ENCODE measurements at places on chromosomes 2 and 18.

DNA sequence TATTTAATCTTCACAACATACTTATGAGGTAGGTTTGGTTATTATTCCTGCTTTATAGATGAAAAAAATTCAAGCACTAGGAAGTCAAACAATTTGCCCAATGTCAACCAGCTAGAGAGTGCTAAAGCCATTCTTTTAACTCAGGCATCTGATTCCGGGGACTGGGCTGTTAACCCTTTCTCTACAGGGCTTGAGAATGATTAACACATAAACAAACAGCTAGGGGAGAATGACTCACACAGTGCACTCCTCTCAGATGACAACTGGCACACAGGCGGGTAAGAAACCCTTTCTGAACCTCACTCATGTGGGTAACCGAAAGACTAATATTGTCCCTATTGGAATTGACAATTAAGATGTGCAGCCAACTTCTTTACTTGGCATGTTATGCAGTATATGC lies 86.3 kb upstream of the FSHR start:
- no peak for DNase-seq

DNA sequence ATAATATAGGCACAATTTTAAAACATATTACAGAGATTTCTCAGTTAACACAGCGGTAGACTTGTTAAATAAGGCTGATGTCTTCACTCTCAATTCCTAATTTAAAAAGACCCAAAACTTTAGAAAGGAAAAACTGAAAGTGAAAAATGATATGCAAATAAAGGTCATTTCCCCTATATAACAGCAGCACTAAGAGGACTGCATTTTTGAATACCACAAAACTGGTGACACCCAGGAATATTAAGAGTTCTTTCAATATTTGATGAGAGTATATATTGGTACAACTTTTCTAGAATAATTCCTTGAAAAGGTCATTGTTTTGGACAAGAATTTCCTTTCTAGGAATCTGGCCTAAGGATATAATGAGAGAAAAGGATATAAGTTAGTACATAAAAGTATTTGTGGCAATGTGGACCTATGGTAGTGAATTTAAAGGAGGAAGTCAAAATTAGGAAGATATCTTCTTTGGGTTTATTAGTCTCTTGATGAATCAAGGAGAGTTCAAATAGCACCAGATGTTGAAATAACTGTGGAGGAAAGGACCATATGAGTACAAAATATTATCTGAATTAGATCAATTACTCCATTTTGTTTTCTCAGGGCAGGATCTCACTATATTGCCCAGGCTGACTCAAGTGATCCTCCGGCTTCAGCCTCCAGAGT lies 70.3 kb downstream of the TMEM237 start:
- DNase-seq: no peak

DNA sequence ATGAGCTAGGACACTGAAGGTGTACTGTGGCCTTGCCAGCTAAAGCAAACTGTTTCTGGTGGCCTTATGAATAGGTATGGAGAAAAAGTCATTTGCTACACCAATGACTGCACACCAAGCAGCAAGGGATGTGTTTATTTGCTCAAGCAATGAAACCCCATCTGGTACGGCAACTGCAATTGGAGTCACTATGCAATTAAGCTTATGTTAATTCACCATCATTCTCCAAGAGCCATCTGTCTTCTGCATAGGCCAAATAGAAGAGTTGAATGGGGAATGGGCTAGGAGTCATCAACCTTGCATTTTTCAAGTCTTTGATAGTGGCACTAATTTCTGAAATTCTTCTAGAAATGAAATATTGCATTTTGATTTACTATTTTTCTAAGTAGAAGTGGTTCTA lies 372.0 kb downstream of the KCNJ3 start:
- DNase-seq: peak; percentile 25

DNA sequence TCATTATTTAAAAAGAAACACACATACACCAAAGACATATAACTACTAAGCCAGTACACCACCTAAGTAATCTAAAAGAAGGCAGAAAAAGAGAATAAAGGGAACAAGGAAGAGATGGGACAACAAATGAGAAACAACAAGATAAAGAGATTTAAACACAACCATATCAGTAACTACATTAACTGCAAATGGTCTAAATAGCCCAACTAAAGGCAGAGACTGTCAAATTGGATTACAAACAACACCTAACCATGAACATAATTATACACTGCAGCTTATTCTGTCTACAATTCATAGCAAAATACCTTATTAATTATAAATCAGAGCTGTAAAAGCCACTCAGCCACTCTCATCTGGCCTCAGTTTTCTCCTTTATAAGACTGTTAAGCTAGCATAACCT lies 15.0 kb downstream of the PPP4R1 start:
- DNase-seq: no peak

GRCh38 chr18:70366174-70366573 lies 77.3 kb downstream of the SOCS6 start:
- no peak for DNase-seq

DNA sequence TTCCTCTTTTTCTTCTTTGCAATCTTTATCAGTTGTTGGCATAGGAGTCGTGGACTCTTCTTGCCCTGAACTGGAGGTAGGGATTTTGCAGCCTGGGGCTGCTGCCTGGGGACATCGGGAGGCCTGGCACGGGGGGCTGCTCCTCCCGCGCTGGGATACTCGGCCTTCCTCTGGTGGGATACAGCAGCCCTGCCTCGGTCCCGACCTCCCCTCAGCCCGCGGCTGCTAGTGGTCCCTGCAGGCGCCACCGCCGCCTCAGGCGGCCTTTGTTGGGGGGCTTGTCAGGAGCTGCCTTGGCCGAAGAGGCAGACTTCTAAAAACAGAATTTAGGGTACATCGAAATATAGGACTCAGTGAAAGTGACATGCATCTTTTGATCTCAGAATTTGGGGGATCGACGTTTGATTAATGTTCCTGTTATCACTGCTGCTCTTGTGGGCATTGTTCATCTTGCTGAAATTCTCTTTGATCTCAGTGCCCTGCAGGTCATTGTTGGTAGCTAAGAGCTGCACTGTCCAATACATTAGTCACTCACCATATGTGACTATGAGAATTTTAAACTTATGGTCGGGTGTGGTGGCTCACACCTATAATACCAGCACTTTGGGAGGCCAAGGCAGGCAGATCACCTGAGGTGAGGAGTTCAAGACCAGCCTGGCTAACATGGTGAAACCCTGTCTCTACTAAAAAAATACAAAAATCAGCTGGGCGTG lies 16.3 kb downstream of the POLR2D start:
- no peak for DNase-seq

- DNase-seq: no peak
Observed at GRCh38 chr2:72210470-72210869, 62.8 kb upstream of the CYP26B1 start.

- DNase-seq: no peak
Observed at GRCh38 chr2:96914332-96914731, 44.5 kb upstream of the SEMA4C start.

DNA sequence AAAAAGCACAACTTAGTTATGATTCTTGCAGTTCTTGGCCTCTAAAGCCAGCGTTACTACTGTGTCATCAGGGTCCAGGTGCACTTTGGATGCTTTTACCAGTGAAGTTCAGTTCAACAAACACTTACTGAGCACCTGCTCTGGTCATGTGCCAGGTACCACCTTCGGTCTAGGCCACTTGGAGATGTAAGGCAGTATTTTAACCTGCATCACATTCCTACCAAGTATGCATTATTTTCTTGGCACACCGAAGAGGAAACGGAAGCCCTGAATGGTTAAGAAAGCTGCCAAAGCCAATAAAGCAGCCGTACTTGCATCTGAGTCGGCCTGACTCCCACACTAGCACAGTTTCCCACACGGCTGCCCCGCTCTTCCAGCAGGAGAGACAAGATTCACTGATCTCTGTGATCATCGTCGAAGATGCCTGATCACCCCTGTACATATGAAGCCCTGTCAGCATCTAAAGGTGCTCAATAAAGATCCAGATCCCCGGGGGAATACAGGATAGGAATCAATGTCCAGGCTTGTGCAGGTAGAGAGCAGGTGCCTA lies 427.1 kb downstream of the EIPR1 start:
- DNase-seq: peak; percentile 23

- no peak for DNase-seq
Observed at GRCh38 chr18:79375441-79376154, 20.1 kb upstream of the NFATC1 start.

DNA sequence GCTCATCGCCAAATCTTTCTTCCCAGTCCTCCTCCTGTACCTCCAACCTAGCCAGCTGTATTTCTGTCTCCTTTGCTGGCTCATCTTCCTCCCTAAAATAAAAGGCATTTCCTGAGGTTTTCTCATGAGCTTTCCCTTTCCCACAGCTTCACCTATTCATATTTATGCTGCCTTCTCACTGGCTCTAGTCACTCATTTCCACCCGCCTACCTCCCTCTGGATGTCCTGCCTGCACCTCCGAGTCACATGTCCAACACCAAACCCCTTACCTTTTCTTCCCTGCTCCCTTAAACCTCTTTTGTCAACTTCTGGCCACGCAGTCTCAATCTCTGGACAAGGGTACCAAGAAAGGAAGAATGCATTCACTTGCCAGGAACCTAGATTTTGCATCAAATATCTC lies 2.8 kb downstream of the EIF2AK3 start:
- no peak for DNase-seq

- DNase-seq: no peak
Observed at GRCh38 chr2:151799886-151800292, 28.3 kb downstream of the ARL5A start.

DNA sequence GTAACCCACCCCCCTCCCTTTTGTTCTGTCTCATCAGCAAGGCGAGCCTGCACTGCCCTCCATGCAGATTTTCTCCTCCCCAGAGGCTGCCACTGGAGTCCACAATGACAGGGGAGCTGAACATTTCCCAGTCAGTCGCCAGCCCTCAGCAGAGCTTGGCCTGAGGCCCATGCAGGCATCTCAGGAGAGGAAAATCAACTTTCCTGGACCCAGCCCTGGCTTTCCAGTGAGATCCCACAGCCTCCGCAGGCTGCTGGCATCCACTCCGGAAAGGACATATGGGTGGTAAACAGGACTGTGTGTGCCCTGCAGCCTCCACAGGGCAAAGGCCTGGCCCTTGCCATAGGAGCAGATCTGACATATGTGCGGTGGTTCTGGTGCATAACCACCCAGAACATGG lies 253.8 kb downstream of the TNS1 start:
- DNase-seq: no peak

DNA sequence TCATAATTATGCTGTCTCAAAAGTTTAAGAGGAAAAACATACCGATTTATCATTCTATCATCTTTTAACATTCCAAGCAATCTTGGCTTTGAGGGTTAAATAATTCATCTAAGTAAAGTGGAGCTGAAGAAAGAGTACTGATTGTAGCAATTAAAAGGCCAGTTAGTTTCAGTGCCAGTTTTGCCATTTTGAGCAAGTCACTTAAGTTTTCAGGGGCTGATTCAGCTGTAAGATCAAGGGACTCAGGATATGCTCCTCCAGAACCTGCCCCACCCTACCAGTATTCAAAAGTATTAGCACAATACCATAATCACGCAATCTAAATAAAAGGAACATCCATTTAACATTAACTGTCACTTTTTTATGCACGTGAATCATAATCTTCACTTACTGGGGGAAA lies 1.9 kb downstream of the SS18 start:
- no peak for DNase-seq

- no peak for DNase-seq
Observed at GRCh38 chr2:47905386-47906156, 727 bp downstream of the FBXO11 start.

GRCh38 chr2:167504695-167505094 lies 616.4 kb downstream of the XIRP2 start:
- no peak for DNase-seq

- DNase-seq: peak; percentile 41
Observed at GRCh38 chr2:105235388-105236059, 6.0 kb upstream of the GPR45 start.

DNA sequence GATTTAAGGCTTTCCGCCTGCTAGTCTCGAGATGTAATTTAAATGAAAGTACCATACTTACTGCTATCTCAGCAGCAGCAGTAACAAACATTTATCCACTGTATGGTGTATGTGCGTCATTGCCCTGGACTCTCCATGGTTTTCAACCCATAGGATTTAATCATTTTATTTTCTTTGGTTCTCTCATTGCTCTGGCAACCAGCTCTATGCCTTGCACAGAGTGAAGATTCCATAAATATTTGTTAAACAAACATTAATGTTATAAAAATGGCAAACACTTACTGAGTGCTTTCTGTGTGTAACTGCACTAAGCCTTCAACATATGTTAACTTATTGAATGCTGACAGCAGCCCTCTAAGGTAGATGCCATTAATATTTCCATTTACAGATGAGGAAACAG lies 1.3 kb upstream of the LMAN1 start:
- no peak for DNase-seq

- DNase-seq: no peak
Observed at GRCh38 chr18:21341141-21341540, 99.1 kb downstream of the GREB1L start.

DNA sequence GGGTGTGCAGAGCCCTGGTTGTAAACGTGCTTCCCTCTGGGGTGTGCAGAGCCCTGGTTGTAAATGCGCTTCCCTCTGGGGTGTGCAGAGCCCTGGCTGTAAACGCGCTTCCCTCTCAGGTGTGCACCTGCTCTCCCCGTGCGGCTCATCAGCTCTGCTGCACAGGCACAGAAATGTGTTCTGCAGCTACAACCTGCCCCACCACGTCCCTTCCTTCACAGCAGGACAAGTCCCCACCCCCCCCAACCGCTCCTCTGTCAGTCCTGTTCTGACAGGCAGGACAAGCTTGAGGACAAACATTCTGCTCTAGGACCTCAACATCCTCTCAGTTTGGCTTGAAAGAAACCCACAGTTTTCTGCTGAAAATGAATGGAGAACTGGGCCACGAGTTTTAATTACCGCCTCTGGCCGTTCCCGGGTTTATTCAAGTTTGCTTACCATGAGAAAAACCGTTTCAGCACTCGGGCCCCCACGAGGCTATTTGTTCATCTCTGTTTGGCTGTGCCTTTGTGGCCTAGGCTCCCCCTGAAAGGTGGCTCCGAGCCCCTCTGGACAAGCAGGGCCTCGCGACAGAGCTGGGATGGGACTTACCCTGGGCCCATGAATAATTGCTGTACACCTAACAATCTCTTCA lies 81.0 kb upstream of the ASB18 start:
- no peak for DNase-seq

DNA sequence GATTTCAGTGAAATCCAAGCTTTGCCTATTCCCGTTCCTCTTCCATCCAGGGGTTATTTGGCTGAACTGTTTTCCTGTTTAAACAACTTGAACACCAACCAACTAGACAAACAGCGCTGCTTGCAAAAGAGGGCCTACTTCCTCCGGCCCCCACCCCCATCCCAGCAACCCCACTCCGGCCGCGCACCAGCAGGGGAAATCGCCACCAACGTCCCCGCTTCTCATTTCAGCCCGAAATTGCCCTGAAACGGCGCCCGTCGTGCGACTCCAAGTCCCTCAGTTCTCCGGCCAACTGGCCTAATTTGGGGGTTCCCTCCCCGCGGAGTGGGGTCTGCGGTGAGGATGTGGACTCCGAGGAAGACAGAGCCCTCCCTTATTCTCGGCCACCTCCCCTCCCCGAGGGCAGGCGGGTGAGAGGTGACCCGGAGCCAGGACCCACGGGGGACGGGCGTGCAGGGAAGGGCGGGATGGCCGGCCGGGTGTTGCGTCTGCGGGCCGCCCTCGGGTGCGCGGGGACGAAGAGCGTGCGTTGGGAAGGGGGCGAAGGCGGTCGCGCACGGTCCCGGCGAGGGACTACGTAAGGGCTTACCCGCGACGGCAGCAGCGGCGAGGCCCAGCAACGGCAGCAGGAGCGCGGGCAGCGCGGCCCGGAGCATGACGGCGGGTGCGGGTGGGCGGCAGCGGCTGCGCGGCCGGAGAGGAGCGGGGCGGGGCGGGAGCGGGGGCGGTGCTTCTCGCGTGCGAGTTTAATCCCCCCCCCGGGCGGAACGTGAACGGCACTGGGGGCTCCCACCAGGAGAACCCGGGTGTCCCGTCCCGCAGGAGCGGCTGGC lies at the start of gene CD302:
TSS of gene CD302 (minus strand) at position 666 of the 833 bp plus-strand sequence. CDS start at position 656, 10 bp downstream.
- DNase-seq: peak; percentile 43
